ENCODE measurements at places on chromosomes 6 and 20.

DNA sequence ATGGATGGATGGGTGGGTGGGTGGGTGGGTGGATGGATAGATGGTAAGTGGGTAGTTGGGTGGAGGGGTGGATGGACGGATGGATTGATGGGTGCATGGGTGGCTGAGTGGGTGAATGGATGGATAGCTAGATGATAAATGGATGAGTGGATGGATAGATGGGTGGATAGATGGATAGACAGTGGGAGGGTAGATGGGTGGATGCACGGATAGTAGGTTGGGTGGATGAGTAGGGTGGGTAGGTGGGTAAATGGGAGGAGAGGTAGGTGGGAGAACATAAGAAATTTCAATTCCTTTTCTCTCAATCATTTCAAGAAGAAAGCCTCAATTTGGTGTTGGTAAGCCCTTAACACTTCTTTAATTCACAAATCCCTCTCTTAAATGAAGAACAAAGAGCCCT, 186.9 kb downstream of the PREX1 start:
- DNase-seq, result no peak

GRCh38 chr6:120918137-120918536, 416.1 kb downstream of the TBC1D32 start:
- DNase-seq, result no peak

DNA sequence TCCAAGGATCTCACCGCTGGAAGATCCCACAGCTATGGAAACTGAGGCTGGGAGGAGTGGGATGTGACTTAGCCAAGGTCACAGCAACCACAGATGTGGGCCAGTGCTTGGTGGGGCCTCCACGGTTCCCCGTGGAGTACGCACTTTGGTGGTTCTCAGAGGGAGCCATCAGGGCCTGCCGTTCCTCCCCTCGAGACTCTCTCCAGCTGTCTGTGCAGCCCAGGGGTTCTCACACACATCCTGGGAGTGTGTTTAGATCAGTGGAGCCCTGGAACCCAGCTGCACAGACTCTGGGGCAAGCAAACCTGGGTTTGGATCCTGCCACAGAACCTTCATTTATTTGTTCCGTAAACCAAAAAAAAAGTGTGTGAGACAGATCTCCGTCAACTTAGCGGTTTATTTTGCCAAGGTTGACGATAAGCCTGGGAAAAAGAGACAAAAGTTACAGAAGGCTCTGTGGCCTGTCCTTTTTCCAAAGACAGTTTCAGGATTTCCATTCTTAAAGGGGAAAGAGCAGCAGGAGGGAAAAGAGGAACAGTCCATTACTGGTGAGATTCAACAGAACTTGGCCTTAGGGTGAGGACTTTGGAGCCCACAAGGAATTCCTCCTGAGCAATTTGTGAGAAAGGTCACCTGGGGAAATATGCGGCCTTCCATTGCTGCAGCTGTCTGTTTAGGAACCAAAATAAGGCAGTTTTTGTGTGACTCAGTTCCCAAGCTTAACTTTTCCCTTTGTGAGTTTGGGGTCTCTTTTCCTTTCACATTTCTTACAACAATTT, 13.6 kb upstream of the MYMX start:
- no peak for DNase-seq

GRCh38 chr6:7730784-7731227, 4.9 kb downstream of the BMP6 start:
- no peak for DNase-seq

GRCh38 chr6:18388942-18389341, 1.8 kb downstream of the RNF144B start:
- DNase-seq, result no peak

DNA sequence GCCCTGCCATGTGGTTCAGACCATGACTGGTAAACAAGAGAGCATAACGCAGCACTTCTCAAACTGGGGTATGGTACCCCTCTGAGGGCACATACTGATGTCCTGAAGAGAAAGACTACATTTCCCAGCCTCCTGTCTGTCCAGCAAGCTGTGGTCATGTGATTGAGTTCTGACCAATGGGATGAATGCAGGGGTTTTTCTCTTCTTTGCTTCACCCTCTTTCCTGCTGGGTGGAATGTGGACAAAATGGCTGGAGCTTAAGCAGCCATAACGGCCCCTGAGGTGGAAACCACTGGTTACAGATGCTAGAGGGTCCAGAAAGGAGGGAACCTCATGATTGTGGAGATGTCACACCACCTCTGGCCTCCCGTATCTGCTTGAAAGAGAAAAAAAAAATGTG, 19.4 kb upstream of the KCNB1 start:
- DNase-seq, result no peak

DNA sequence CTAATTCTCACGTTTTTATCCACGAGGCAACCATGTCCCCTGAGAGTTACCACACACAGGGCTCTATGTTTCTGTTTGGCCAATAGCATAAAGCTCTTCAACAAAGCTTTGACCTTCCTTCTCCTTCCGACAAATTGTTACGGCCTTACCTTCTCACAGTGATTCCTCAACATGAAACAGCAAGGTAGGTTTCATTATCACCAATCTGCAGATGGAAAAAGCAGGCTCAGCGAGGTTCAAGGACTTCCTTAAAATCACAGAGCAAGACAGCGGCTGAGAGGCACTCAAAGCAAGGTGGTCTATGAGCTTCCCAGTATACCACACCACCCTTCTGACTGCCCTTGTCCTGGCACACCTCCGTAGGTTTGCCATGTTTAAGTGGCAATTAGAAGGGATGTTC, 360.0 kb downstream of the CD83 start:
- no peak for DNase-seq

Data from activated CD4-positive, CD25-positive, alpha-beta regulatory T cell treated with anti-CD3 and anti-CD28 coated beads, Interleukin-2, amount 50 U/mL, for 72 hours (primary cell).